BJ (cell line): ENCODE measurements at places on chromosomes 7 and 10.

DNA sequence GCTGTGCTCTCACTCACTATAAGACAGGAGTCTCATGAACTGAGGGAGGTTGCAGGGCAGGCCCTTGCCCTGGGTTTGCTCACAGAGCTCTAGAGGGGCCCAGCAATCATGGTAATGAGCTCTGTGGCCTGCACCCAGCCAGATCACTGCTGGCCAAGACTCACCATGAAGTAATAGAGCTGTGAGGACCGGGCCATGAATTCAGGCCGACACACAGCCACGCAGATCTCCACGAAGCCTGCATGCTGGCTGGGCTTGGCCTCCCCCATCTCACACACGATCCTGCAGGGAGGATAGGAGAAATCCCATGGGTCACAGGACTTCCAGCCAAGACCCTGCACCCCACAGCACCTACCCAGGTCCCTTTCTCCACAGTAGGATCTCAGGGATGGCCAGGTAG lies 382.4 kb downstream of the PLXNA4 start:
- DNase-seq: no peak

DNA sequence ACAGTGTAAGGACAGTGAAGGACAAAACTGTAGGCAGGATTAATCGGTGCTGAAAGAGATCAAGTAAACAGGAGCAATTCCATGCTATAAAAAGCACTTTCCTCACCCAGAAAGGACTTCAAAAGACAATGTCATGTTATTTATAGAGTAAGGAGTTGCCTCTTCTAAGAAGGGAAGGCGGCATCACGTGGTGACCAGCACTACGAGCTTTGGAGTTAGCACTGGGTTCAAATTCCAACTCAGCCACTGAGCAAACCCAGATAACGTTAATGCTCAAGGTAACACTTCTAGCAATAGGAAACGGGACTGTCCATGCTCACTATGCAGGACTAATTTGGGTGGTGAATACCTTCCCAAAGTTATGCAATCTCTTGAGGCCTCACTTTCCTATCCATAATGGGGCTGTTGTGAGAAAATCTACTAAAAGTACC lies 715 bp upstream of the PANK1 start:
- no peak for DNase-seq

- no peak for DNase-seq
These were observed 670.9 kb downstream of the GATA3 start for GRCh38 chr10:8725343-8725742.

GRCh38 chr7:30347226-30348082 lies 63.1 kb downstream of the ZNRF2 start:
- no peak for DNase-seq

DNA sequence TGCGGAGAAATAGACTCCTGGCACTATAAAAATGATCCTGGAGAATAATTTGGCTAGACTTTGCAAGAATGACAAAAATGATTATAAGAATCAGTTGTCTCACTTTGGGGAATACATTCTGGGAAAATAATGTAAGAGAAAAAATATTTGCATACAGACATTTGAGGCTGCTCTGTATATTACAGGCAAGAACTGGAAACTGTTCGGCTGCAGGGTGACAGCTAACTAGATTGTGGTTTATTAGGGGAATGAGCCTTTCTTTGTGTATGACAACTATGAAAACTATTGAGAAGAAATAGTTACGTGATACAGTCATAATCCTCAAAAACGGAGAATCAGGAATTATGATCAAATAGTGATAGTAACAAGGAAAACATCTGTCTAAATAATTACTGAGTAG lies 8.6 kb downstream of the TRIM56 start:
- peak; percentile 89 for DNase-seq
